ENCODE measurements at places on chromosomes 7 and 10.

DNA sequence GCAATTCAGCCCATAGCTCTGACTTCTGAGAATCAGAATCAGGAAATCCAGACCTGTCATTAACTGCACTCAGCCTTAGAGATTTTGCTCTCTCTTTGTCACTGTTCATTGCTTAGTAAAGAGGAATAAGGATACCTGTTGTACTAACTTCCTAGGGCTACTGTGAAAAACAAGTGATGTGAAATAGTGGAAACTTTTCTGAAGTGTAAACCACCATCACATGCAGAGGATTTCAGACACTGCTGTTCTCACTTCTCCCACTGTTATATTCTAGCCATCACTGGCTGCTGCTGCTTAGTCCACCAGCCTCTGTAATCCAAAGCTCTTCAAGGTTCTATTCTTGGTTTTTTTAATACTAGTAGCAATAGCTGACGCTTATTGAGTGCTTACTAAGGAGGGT is 129.6 kb upstream of the CCDC6 start:
- DNase-seq = no peak
- H3K36me3 ChIP-seq = peaks cover 6% of the 10 kb centered on the region
- H3K27ac ChIP-seq = no peak overlapping the region
- H3K27me3 ChIP-seq = no peaks in the 10 kb centered on the region

DNA sequence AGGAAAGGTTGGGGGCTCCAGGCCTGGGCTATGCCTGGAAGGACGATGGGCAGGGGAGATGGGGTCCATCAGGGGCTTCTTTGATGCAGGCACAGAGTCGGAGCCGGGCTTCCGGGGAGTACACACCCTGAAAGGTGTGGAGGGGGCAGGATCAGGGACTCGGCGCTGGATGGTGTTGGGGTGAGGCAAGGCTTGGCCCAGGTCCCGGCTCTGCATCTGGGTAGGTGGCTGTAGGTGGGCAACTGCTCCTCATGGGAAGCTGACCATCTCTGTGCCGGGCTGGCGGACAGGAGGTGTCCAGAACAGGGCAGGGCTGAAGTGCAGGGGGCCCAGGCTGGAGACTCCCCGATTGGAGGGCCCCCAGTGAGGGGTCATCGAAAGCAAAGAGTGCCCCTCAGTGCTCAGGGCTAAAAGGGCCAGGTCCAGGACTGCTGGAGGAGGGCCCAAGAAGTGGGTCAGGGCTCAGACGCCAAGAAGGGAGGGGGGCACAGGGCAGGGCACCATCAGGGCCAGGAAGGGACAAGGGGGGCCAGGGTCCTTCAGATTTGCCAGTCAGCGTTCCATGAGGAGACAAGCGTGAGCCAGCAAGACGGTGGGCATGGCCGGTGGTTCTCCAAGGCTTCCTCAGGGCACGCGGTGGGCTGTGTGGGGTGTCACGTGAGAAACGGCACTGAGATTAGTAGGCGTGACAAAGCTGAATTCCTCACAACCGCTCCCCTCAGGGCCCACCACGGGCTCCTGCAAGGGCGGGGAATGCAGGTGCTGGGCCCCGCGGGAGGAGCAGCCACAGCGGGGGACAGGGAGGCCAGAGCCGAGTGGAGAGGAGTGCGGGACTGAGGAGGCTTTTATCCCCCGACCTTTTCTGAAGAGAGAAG is 97.0 kb downstream of the BMS1 start:
- H3K27ac ChIP-seq = no peak overlapping the region
- H3K4me3 ChIP-seq = no peak overlapping the region
- DNase-seq = no peak
- no peaks in the 10 kb centered on the region for H3K36me3 ChIP-seq

DNA sequence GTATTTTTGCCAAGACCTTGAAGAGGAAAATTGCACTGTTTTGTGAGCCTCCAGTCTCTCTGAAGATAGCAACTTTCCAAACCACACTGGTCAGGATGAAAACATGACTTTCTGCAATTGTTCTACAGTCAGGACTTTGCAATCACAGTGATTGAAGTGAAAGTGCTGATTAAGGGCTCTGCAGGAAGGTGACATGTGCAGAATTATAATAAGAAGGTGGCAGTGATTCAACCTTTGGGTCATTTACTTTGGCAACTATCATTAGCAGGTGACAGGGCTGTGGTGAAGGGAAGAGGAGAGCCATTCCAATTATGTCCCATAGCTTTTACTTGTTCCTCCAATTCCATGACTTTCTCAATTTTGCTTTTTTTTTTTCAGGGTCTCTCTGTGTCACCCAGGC is 350.0 kb upstream of the FZD8 start:
- no peak for DNase-seq
- peaks cover 9% of the 10 kb centered on the region for H3K4me1 ChIP-seq
- no peak overlapping the region for H3K4me3 ChIP-seq
- no peak overlapping the region for H3K27ac ChIP-seq
- H3K27me3 ChIP-seq = no peaks in the 10 kb centered on the region

GRCh38 chr7:45407730-45408408 is 166.3 kb upstream of the ADCY1 start:
- H3K36me3 ChIP-seq = no peaks in the 10 kb centered on the region
- H3K27ac ChIP-seq = no peak overlapping the region
- no peaks in the 10 kb centered on the region for H3K4me1 ChIP-seq
- DNase-seq = no peak
- H3K27me3 ChIP-seq = peaks cover 13% of the 10 kb centered on the region

- peak overlapping the region; percentile 63 for H3K27ac ChIP-seq
- no peaks in the 10 kb centered on the region for H3K27me3 ChIP-seq
Measured at GRCh38 chr10:121900443-121901174, 27.2 kb downstream of the ATE1 start.

DNA sequence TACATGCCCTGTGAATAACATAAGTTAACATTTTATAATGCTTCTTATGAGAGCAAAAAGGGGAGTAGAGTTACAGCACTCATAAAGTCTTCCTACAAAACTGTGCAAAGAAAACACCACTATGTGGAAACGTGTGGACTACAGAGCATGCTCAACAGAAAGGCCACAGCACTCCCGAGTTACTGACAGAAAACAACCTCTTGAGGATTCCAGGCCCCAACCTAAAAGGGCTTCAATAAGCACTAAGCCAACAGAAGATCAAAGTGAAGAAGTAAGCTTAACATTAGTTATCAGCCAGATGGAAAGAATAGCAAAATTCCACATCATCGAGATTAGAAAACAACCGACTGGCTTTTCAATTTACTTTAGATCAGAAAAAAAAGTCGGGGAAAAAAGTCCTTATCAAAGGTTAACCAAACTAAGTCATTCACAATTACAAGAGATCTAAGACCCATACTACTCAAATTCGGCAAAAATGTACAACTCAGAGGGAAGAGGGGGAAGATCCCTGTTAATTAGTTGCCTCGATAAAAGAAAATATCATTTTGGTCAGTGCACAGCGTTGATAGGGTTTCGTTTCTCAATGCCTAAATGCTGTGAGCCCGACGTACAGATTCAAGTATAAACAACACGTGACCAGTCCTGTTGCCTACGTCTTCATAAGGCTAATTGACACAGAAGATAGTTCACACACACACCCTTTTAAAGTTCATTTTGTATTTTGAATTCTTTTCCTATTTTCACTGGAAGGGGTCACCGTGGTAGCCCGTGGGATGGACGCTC is 1.4 kb downstream of the KBTBD2 start:
- DNase-seq = no peak
- H3K36me3 ChIP-seq = no peaks in the 10 kb centered on the region

GRCh38 chr7:37899712-37900247 is 16.8 kb downstream of the SFRP4 start:
- DNase-seq = no peak
- no peak overlapping the region for H3K4me3 ChIP-seq
- no peak overlapping the region for H3K27ac ChIP-seq
- no peaks in the 10 kb centered on the region for H3K36me3 ChIP-seq
- H3K4me1 ChIP-seq = peaks cover 15% of the 10 kb centered on the region

DNA sequence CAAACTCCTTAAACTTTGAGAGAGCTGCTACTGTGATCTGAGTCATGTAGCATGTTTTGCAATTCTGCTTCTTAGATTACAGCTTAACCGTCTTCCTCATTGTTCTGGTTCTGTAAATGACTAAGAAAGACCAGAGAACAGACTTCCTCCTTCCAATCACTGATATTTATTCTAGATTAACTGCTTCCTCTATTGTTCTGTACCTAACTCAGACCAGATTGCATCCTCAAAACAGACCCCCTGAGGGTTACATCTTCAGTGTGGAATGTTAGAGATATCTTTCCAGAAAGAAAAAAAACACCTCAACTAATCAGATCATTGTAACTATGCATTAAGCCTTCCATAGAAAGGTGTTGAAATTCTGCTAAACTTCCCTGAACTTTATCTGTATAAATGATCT is 5.7 kb upstream of the PIP start:
- DNase-seq = no peak
- H3K27me3 ChIP-seq = no peaks in the 10 kb centered on the region
- H3K36me3 ChIP-seq = peaks cover 2% of the 10 kb centered on the region
- no peak overlapping the region for H3K4me3 ChIP-seq

GRCh38 chr10:71266918-71267442 is 52.1 kb upstream of the SLC29A3 start:
- H3K4me3 ChIP-seq = no peak overlapping the region
- peaks cover 6% of the 10 kb centered on the region for H3K4me1 ChIP-seq
- DNase-seq = no peak
- H3K27me3 ChIP-seq = peaks cover 13% of the 10 kb centered on the region
- H3K36me3 ChIP-seq = no peaks in the 10 kb centered on the region

- no peaks in the 10 kb centered on the region for H3K27me3 ChIP-seq
- no peak overlapping the region for H3K4me3 ChIP-seq
- H3K36me3 ChIP-seq = no peaks in the 10 kb centered on the region
- DNase-seq = no peak
Measured at GRCh38 chr7:15345216-15345615, 216.6 kb downstream of the AGMO start.

GRCh38 chr7:116984511-116984910 is 31.2 kb downstream of the ST7 start:
- H3K27me3 ChIP-seq = no peaks in the 10 kb centered on the region
- H3K27ac ChIP-seq = no peak overlapping the region
- no peaks in the 10 kb centered on the region for H3K36me3 ChIP-seq

DNA sequence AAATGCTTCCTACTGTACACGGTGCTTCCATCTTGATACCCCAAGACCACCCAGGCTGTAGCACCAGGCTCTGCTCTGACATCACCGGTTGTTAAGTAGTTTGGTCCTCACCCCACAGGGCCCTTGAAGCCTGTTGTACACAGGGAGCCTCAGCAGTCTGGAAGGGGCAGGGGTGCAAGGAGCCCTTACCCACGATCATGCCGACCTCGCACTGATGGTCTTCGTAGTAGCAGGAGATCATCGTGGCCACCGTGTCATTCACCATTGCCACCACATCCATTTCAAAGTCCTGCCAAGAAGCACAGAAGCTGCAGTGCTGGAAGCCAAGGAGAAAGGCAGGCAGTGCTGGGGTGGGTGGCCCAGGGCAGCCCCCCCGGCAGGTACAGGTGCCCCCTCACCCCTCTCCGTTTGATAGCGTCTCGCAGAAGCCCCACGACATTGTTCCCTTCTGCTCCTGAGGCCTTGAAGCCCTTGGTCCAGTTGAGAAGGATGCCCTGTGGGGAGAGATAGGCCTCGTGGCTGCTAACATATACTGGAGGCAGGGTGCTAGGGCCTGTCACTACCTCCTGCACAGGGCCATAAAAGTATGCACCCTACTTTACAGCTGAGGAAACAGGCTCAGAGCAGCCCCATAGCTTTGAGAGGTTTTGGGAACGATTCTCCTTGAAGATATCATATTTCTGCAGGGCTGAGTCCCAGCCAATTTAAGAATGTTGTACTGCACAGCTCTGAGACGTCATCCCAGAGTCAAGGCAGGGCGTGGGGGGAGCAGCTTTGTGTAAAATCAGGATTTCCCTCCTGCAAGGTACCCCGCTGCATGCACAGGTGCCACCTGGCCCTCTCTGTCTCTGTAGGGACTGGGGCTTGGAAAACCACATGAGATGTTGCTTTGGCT is 8.7 kb upstream of the MYL7 start:
- H3K4me3 ChIP-seq = no peak overlapping the region
- H3K4me1 ChIP-seq = peaks cover 10% of the 10 kb centered on the region
- no peak overlapping the region for H3K27ac ChIP-seq
- DNase-seq = no peak
- H3K36me3 ChIP-seq = no peaks in the 10 kb centered on the region
- H3K27me3 ChIP-seq = peaks cover 27% of the 10 kb centered on the region

- DNase-seq = no peak
- no peaks in the 10 kb centered on the region for H3K4me1 ChIP-seq
- H3K4me3 ChIP-seq = no peak overlapping the region
- no peaks in the 10 kb centered on the region for H3K36me3 ChIP-seq
- H3K27me3 ChIP-seq = no peaks in the 10 kb centered on the region
Measured at GRCh38 chr10:57430376-57430775, 837.3 kb downstream of the IPMK start.

- H3K27ac ChIP-seq = peak overlapping the region; percentile 84
- H3K4me3 ChIP-seq = peak overlapping the region; percentile 41
- H3K4me1 ChIP-seq = peaks cover 9% of the 10 kb centered on the region
Measured at GRCh38 chr10:43322331-43322730, 49.1 kb upstream of the FXYD4 start.

DNA sequence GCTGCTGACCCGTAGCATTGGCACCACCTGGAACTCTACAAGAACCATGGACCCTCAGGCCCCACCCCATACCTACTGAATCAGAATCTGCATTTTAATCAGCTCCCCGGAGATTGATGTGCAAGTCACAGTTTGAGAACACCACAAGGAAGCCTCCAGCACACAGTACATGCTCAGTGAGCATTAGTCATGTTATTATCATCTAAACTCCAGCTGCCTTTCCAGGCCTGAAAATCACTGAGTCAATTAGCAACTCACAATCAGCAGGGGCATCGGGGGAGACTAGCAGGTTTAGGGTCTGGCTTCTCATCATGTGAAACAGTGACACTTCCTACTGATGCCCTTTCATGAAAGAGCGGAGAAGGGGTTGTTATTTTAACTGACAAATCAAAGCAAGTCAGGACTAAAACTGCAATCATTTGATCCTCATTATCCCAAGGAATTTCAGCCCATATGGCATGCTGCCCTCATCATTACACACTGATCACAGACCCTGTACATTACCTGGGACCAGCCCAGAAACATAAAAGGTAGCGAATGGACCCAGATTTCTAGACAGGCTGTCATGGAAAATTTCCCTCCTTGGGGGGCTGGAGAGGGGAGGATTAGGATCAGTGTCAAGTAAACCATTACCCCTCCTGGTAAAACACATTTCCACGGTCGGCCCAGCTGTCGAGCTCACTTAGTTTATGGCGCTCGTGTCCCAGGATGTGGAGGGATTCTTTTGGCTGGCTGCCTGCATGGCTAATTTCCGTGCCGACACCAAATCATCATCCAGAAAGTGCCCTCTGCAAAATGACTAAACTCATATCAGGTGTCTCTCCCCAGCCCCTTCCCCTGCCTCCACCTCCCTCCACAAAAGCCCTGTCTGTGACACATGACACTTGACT is 122.8 kb downstream of the PRLHR start:
- DNase-seq = no peak
- H3K4me1 ChIP-seq = peaks cover 26% of the 10 kb centered on the region
- no peak overlapping the region for H3K4me3 ChIP-seq
- H3K36me3 ChIP-seq = no peaks in the 10 kb centered on the region
- H3K27ac ChIP-seq = no peak overlapping the region

DNA sequence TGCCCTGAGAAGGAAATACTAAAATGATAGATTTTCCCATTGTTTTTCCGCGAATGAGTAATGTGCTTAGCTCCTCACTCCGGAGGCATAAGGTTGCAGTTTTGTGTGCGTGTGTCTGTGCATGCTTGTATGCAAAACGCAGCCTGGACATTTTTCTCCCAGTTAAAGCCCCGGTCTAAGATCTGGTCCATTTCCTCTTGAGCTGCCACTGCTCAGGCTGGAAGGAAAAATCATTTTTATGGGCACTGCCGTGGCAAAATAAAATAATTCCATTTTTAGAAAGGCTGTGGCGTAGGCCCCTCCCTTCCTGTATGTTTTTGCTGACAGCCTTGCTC is 260.6 kb downstream of the WDR37 start:
- H3K36me3 ChIP-seq = no peaks in the 10 kb centered on the region
- H3K27ac ChIP-seq = no peak overlapping the region
- H3K4me1 ChIP-seq = peaks cover 3% of the 10 kb centered on the region

All from progenitor cell of endocrine pancreas (in vitro differentiated cells).